NCI-H510A treated with DMSO at 0.1 percent for 48 hours (cell line): ENCODE measurements at places on chromosomes 6 and 20.

GRCh38 chr6:166757232-166758135 is 130.4 kb upstream of the RPS6KA2 start:
- DNase-seq: peak; percentile 15

DNA sequence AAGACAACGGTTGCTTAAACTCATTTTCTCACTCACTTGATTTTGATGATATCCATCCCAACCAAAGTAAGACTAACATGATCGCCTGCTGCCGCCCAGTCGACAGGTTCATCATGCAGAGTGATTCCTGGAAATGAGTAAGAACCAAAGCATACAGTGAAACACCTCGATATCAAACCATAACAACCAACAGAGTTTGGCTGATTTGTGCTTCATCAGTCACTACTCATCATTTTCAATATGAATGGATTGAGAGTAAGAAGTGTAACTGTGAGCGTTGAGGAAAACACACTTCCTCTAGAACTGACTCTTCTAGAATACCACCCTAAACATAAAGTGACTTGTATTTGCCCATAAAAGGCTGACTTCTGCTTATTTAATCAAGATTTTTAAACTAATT is 29.2 kb upstream of the ALDH8A1 start:
- DNase-seq: no peak

DNA sequence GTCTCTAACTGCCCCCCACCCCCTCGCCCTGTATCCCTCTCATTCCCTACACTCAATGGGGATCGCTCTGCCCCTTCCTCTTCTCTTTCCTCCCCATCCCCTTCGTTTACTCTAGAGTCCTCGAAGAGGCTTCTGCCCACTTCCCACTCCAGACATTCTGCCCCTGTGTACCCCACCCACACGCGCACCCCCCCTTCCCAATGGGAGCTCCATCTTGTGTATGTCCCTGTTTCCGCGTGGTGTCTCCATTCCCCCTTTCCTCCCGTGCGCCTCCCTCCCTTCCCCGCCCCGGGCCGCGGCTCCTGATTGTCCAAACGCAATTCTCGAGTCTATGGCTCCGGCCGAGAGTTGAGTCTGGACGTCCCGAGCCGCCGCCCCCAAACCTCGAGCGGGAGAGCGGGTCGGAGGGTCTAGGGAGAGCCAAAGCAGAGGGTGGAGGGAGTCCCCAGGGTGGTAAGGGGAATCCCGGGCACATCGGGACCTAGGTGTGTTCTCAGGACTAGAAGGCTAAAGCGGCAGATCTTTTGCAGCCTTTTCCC is 679 bp upstream of the RING1 start:
- no peak for DNase-seq

DNA sequence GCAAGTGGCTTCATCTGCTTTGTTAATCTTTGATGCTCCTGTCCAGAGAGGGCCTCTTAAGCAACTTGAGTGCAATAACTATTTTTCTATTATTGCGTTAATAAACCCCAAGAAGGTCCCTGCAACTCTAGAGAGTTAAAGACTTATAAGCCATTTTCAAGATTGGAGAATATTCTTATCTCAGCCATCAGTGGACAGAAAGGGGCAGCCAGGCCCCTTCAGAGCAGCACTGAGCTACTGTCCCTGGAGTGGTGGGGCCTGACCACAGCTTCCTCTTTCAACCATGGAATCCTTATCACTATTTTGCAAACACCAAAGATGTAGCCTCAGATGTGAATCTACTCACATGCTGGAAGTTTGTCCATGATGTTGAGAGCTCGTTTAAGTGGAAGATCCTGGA is 2.8 kb upstream of the MAS1L start:
- DNase-seq: no peak

DNA sequence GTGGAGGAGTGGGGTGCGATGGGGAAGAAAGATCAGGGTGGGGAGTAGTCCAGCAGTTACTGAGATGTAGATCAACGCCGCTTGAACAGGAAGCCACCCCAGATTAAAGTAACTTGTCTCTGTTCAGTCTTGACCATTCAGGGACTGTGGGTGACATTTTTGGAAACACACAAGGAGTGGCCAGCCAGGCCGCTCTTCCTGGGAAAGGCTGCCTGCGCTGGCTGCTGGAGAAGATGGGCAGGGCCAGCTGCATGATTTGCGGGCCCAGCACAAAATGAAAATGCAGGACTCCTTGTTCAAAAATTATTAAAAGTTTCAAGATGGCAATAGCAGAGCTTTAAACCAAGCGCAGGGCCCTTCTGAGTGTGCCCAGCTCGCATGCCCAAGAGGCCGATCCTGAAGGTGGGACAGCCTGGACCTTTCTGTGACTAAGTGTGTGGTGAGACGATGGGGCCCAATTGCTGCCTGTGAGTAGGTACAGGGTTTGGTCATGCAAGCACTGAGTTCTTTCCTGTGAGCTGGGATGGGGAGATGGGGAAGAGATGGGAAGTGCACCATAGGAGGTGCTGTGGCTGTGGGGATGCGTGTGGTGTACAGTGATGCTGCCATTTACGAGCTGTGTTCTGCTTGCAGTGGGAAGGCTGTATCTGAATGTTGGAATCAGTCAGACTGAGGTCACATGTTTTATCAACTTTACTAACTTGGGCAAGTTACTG is 51.3 kb downstream of the DAAM2 start:
- no peak for DNase-seq

GRCh38 chr6:106612671-106613416 is 16.5 kb downstream of the RTN4IP1 start:
- no peak for DNase-seq

GRCh38 chr6:134376785-134377184 is 58.9 kb upstream of the SGK1 start:
- peak; percentile 11 for DNase-seq

DNA sequence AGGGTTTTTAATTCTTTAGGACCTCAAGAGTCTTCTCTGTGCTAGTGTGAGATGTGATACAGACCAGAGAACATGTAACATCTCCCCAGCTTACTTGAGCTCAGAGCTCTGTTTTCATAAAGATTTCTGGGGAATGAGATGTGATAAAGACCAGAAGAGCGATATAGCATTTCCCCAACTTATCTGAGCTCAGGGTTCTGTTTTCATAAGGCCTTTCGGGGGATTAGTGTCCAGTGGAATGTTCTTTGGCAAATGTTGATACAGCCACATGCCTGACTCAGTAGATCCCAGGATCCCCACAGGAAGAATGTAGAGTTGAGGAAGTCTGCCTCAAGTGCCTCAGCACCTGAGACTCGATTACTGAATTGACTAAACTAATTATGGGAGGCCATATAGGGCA is 18.7 kb upstream of the TOP1 start:
- DNase-seq: no peak

DNA sequence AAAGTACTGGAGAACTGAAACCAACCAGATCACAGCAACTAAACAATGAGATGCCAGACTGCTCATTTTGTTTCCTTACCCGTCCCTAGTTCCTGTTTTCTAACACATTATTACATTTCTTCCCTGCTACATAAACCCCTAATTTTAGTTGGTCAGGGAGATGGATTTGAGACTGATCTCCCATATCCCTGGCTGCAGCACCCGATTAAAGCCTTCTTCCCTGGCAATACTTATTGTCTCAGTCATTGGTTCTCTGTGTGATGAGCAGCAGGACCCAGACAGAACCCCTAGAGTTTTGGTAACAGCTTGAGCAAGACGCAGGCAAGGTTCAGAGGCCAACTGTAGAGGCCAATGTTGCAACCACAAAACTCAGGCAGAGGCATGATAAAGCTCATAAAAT is 28.3 kb upstream of the HACE1 start:
- DNase-seq: no peak

DNA sequence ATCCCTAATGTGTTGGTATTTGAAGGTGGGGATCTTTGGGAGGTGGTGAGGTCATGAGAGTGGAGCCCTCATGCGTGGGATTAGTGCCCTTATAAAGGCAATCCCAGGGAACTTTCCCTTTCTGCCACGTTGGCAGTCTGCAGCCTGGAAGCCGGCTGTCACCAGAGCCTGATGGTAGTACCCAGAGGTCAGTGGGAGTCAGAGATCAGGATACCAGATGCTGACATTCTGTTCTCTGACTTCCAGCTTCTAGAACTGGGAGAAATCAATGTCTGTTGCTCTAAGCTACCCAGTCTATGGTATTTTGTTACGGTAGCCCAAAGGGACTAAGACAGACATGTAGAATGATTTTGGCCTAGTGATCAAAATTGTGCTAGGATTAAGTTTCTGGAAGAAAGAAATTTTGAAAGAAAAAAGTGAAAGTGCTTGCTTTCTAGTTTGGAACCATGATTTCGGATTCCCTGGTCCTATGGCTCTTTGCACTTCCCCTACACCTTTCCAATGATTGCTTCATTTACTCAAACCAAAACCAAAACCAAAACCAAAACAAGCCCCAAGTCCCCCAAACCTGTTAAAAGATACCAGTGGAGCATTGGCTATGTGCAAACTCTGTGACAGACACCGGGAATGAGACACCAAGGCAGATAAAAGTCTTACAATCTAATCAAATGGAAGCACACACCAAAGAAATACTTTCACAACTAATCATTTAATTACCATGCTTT is 173.7 kb upstream of the ZNF217 start:
- no peak for DNase-seq

- no peak for DNase-seq
Observed at GRCh38 chr6:56688521-56688920, 45.8 kb upstream of the DST start.

DNA sequence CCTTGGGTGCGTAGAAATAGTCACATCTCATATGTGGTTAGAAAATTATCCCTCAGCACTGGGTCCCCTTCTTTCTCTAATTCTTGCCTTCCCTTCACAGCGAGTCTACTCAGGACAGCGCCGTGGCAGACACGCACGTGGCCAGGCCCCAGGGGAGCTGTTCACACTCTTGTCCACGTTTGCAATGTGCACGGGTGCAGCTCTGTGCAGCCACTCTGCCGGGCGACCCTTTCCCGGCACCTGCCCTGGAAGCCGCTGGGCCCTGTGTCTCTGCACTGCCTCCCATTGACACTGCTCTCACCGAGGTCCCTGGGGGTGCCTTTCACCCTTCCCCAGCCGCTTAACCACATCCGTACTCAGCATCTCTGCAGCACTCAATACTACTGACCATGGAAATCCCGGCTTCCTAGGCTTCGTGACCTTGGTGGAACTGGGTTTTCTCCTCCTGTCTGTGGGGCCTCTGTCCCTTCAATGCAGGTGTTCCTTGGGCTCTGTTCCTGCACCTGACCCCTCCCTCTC is 104.9 kb downstream of the DACT2 start:
- no peak for DNase-seq

- no peak for DNase-seq
Observed at GRCh38 chr6:3872370-3872854, 23.2 kb downstream of the FAM50B start.

DNA sequence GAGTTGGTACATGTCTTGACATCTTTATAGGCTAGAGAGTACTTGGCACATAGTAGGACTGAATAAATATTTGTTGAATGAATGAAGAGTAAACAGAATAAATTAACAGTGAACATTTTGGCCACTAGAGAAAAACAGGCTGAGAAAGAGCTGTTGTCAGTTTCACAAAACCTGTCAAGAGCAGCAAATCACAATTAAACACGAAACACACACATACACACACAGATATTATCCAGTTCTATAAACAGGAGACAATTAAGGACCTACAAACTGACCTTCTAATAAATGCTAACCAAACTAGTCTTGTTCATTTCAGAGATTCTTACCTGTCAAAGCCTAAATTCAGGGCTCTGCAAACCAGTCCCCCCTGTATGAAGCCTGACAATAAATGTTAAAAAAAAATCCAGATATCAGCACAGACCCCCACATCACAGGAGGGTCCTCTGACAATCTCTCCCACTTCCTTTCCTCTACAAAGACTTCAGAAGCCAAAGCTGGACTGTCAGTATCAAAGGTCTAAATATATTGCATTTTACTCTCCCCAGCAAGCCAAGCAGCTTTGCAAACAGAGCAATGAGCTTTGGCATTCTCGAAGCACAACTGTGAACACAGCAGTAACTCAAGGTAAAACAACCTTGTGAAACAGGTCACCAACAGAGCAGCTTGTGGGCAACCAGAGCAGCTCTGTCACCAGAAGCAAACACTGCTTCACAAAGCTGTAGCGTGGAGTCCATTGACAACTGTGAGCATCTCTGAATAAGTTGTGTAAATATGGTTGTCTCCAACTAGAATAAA is 229.9 kb downstream of the TBXT start:
- no peak for DNase-seq

DNA sequence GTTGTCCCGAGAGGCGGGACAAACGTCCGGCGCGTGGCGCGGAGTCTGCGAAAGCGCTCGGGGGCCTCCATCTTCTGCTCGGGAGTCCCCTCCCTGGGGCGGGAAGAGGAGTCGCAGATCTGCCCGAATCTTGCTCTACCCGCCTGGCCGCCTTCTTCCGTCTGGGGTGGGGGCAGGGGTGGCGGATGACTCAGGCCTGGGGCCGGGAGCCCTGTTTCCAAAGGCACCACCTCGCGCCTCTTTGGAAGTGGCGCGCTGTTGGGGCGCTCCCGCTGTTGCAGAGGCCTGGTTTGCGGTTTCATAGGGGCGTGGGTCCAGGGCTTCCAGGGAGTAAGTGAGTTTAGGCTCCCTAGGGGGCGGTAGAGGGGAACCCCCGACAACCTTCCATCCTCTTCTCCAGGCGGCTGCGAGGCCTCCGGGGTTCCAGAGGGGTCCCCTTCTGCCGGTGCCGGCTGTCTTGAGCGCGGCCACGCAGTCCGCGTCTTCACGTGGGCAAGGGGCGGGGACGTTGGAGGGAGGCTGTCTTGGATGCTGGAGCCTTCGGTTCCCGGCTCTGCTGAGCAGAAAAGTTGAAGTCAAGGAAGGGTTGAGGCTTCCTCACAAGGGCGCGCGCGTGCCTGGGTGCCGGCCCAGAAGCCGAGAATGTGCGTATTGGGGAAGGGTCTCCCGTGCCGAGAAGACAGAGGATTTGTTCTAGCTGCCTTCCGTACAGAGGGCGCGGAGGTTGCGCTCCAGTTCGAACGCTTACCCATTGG is 2.6 kb upstream of the TFAP2C start:
- DNase-seq: no peak

- peak; percentile 4 for DNase-seq
Observed at GRCh38 chr6:2037237-2037926, 208.0 kb downstream of the GMDS start.

- no peak for DNase-seq
Observed at GRCh38 chr6:31308845-31309175, 36.9 kb upstream of the HLA-C start.

GRCh38 chr6:157539900-157540752 is 159.1 kb downstream of the ZDHHC14 start:
- no peak for DNase-seq
